ENCODE measurements at places on chromosomes 6 and 20.
A peak's percentile ranks its signal among the peaks of the same experiment; 100 is the strongest.

DNA sequence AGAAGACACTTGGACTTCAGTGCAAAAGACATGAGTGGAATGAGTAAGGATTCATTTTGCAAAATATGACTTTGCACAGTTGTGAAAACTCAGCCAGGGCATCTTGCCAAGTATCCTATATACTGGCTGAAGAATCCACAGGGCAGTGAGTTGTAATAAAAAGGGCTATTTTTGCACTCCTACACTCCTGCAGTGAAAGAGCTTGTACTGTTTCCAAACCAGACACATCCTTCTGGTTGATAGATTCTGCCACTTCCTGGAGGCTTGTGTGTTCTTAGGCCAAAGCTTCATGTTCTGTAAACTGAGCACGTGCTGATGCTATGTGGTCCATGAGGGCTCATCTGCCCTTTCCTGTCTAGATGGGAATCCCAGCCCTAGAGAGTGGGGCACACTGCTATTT, 34.9 kb downstream of the GMPR start:
- DNase-seq = no peak

- DNase-seq = no peak
These were observed 163.2 kb upstream of the TSHZ2 start for GRCh38 chr20:52809003-52809402.

DNA sequence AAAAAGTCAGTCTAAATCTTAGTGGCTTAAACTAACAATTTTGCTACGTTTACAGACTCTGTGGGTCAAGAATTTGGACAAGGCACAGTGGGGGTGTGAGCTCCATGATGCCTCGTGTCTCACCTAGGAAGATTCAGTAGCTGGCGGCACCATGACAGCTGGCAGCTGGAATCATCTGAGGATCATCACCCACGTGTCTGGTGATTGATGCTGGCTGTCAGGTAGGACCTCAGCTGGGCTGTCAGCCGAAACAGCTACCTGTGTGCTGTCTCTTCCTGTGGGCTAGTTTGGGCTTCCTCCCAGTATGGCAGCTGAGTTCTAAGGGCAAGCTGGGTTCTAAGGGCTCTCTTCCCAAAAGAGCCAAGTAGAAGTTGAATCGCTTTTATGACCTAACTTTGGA, 26.4 kb upstream of the DLGAP4 start:
- DNase-seq = no peak

DNA sequence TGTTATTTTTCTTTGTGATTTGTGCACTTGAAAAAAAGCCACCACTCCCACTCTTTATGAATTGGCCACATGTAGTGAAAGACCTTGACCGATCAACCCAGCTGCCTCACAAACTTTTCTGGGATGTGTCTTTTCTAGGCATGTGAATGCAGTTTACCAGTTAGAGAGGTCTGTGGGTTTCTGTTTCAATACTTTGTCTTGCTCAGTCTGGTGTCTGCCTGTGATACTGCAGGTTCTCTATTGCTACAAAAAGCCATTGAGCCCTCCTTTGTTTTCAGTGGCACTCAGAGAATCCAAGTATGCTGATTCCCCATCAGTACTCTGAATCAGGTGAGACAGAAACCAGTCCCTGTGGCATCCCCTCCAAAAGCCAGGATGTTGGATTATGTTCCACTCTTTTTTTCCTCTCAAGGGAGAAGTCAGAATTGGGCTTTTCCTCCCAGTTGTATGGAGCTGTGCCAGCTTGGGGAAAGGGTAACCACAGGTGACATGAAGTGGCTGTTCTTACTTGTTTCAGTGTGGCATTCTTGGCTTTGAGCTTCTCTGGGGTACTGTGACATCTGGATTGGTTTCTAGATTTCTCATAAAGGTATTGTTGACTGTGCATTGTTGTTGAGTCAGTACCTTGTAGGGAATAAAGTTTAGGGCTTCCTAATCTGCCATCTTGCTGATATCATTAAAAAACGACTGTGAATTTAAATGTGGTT, 26.3 kb upstream of the ZFP64 start:
- no peak for DNase-seq

DNA sequence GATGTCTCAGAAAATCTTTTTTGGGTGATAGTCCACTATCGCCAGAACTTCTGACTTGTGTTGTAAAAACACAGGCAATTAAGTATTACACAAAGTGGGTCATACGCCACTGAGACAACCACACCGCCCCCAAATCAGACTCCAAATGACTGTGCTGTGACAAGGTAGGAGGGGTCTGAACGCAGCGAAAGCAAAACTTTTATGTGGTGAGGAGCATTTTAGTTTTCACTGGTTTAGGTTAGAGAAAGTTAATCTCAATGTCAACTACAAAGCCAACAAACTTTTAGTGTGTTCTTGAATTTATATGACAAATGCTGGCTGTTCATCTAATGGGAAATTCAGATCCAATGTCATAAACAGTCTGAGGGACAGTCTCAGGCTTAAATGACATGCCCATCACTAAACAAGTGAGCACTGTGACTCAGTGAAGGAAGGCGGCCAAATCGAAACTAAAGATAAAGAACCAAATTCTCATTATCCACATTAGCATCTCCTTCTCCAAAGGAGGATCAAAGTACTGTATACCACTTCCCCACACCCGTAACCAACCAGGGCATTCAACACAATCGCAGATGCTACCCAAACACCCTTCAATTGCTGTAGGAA, 186.7 kb downstream of the GJA10 start:
- DNase-seq = peak; percentile 94

- no peak for DNase-seq
These were observed 7.5 kb upstream of the KCNK5 start for GRCh38 chr6:39236742-39237141.

DNA sequence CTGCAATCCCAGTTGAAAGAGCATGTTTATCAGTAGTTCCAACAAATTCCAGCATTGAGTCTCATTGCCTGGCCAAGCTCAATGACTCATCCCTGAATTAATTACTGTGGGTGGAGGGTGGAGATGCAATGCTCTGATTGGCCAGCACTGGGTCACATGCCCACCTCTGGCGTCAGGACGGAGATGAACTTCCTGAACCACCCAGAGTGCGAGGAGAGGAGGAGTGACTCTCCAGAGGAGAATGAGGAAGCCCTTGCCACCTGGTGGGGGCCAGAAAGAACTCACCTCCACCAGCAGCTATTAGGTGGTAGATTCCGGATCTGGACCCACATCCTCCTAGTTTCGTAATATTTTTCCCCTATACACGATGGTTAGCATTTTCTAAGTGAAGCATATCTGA, 283.9 kb downstream of the TBC1D7 start:
- DNase-seq = no peak

- DNase-seq = no peak
These were observed 224.3 kb upstream of the TSHZ2 start for GRCh38 chr20:52747845-52748284.

DNA sequence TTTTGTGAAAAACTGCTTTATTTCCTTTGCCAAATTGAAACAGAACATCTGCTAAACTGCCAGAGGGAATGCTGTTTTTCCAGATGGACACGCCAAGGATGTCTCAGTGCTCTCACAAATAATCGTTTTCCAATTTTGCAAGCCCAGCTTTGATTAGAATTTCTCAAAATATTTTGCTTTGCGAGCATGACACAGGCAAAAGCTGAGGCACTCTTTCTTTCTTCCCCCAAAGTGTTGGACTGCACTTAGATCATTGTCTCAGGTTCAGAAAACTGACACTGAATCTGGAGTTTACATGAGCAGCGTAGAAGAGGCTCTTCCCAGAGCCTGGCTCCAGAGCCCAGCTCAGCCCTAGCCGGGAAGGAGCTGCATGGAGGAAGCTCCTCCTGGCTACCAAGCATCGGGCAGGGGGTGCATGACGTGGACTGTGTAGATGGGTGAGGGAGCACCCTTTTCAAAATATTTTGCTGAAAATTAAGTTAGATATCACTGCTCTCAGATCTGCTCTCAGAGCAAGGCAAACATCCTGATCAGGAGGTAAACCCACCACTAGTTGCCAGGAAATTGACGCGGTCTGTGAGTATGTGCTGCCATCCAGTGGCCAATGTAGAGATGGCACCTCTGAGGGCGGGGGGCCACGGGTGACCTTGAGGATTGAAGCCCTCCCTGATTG, 107.5 kb downstream of the SLC22A3 start:
- DNase-seq = peak; percentile 74

DNA sequence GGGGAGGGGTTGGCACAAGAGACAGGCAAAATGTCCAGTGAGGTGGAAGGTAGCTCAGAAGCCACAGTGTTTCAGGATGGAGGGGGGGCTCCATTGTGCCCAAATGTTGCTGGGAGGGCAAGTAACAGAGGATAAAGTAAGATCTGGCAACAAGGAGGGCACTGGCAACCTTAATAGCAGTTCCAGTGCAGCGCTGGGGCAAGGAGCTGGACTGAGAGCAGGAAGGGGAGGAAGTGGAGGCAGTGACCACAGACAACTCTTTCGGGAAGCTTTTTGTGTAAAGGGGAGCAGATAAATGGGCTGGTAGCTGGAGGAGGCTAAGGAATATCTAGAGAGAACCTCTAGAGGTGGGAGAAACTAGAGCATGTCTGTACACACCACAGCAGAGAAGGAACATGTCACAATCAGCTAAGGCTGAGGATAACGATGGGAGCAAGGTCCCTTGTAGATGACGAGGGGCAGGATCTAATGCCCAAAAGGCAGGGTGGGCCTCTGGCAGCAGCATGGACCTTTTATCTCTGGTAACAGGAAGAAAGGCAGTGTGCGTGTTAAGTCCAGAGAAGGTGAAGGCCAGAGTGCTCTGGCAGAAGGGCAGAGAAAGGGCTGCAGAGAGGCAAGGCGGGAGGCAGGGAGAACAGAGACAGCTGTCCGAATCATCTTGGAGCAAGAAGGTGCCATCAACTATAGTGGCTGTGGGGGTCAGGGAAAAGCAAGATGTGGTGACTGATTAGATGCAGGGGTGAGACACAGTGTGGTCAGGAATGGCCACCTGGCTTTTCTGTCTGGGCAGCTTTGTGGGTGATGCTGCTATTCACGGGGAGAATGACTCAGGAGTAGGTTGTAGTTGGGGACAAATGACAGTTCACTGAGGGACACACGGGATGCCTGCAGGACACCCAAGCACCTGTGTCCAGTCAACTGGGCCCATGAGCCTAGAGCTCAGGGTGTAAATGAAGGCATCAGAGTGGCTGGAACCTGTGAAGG, 17.4 kb downstream of the TMEM242 start:
- no peak for DNase-seq

DNA sequence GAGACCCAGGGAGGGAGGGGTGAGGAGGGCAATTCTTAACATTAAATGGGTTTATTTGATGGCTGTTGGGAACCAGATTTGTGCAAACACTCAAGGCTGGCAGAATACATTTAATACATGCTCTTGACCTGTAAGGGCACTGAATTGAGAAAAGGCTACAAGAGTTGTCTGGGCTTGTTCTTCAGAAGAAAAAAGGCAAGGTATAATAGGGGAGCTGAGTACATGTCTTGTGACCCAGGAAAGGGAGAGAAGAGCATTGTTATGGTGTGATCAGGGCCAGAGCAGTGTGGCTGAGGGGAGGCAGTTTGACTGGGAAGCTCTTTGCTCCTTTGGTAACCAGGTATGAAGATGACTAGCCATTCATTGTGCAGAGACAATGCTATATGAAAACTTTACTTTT, 18.9 kb downstream of the KLHL31 start:
- DNase-seq = no peak

DNA sequence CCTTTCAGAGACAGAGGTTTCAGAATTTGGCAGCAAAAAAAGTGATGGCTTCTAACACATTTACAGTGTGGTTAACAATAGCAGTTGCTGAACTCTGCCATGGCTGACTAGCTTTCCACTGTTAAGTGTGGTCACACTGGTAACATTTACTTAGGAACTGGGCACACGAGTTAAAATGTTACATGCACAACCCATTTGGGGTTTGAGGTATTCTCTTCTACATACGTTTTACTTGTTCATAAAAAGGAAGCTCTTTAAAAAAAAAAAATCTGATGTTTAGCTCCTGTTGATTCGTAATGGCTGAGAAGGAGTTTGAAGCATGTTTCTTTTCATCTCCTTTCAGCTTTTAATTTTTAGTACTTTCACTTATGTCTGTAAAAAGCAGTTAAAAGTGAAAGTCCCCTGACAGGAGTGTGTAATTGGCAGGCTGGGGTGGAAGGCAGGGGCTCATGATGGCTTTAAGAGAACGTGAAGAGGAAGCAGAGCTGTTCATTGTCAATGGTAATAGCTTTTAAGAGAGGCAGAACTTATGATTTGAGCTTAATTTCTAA, 245.9 kb downstream of the FARS2 start:
- peak; percentile 23 for DNase-seq

GRCh38 chr6:37480951-37481534, 18.6 kb downstream of the CCDC167 start:
- DNase-seq = no peak

GRCh38 chr6:168157272-168158212, 78.5 kb upstream of the FRMD1 start:
- peak; percentile 14 for DNase-seq

DNA sequence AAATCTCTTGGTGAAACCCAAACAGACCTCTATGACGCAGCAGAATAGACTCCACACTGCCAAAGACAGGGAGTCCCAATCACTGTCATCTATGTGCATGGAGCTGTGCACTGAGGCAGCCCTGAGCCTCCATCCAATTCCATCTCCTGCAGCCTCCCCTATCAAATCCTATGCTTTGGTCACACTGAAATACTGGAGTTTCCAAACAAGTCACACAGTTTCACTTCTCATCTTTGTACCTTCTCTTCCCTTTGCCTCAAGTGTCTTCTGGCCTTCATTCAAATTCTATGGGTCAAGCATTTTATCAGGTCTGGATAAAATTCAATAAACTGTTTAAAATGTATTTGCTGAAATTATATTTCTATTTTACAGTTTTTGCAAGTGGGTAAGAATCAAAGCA, 38.5 kb downstream of the FBXL4 start:
- no peak for DNase-seq

GRCh38 chr20:58312836-58313235, 3.3 kb downstream of the RAB22A start:
- DNase-seq = peak; percentile 69

GRCh38 chr6:121319112-121319553, 15.1 kb downstream of the TBC1D32 start:
- DNase-seq = no peak

- DNase-seq = no peak
These were observed 19.9 kb upstream of the ADTRP start for GRCh38 chr6:11798538-11798937.

DNA sequence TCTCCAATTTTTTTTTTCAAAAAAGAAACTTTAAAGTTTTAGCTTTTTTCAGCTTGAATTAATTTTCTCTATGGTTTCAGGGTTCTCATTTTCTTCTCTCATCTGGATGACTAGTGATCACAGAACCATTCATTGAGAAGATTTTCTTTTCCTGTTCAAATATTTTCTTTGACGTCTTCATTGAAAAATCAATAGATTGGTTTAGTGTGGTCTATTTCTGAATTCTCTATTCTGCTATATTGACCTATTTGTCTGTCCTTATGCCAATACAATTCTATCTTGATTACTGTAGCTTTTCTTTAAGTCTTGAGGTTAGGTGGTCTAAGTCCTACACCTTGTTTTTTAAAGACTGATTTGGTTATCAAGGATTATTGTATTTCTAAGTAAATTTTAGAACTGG, 150.2 kb upstream of the MAN1A1 start:
- DNase-seq = no peak

DNA sequence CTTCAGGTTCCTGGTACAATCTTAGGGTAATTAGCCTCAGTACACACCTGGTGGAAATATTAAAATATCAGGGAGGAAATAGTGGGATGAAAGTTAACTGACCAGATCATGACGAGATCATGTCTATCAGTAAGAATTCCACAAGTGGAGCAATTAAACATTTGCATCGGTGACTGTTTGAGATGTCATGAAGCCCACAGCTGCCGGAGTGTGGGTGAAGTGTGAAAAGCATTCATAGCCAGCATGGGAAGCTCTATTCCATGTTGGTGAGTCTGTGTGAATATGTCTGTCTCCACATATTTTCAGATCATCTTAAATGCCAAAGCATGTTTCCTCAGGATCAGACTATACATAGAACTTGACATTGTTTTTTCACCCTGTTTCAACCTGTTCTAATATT, 142.8 kb downstream of the IPCEF1 start:
- DNase-seq = no peak

All from activated naive CD4-positive, alpha-beta T cell treated with anti-CD3 and anti-CD28 coated beads for 36 hours (primary cell).